ENCODE measurements at places on chromosomes 11 and 22. TPM values are rescaled to one million over a fixed set of nuclear protein-coding genes. Genes with fewer than 3 reads are reported as not detected.

ARHGAP20 gene
- not detected for total RNA-seq

TIMM10B gene
- 34.4 TPM for total RNA-seq

OR51I1 gene
- total RNA-seq: not detected

TRIM48 gene
- not detected for total RNA-seq

TMEM86A gene
- 0.05 TPM for total RNA-seq

LRRC55 gene
- not detected for total RNA-seq

KCNJ4 gene
- total RNA-seq: not detected

GRCh38 chr11:108558222-108558621 lies 35.3 kb downstream of the EXPH5 start:
- DNase-seq: no peak

GRCh38 chr11:22684082-22684481 lies 17.7 kb downstream of the GAS2 start:
- no peak for DNase-seq

DNA sequence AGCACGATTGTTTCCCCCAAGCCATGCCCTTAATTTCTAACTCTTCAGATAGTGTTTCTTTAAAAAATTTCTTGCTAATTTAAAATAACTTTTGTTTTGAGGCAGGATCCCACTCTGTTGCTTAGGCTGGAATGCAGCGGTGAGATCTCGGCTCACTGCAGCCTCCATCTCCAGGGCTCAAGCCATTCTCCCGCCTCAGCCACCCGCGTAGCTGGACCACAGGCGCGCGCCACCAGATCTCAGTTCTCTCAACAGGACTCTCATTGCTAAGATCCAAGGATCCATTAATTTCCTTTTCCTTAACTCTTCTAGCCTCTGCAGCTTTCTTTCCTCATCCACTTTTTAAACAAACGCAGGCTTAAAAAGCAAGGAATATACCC lies 327 bp upstream of the MED17 start:
- no peak for DNase-seq

- no peak for DNase-seq
Measured at GRCh38 chr11:71114124-71114851, 138.1 kb downstream of the SHANK2 start.

DNA sequence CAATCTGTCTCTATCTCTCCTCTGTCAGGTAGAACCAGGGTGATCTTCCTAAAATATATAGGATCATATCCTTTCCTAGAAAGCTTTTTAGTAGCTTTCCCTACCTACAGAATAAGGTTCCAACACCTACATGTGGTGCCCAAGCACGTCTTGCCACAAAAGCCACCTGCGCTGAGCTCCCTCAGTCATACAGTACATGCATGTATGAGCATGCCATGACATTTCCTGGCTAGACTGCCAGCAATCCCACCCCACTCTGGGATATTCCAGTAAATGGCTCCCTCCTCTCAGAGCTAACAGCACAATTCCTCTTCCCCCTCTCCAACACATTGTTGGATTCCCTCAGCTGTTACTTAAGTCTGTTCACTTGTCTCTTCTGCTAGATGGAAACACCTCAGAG lies 398.0 kb downstream of the TENM4 start:
- no peak for DNase-seq

- DNase-seq: no peak
Measured at GRCh38 chr11:101574886-101575285, 8.9 kb downstream of the TRPC6 start.
